ENCODE measurements at places on chromosomes 6 and 20. TPM values are rescaled to one million over a fixed set of nuclear protein-coding genes. Genes with fewer than 3 reads are reported as not detected.

BPIFB4 gene
- not detected for total RNA-seq

ZNF322 gene
- 18.0 TPM for total RNA-seq

FRMD1 gene
- total RNA-seq: not detected

EFCAB8 gene
- 0.43 TPM for total RNA-seq

C20orf144 gene
- 0.07 TPM for total RNA-seq

PAK5 gene
- total RNA-seq: not detected
